ENCODE measurements at places on chromosomes 16 and 17.

DNA sequence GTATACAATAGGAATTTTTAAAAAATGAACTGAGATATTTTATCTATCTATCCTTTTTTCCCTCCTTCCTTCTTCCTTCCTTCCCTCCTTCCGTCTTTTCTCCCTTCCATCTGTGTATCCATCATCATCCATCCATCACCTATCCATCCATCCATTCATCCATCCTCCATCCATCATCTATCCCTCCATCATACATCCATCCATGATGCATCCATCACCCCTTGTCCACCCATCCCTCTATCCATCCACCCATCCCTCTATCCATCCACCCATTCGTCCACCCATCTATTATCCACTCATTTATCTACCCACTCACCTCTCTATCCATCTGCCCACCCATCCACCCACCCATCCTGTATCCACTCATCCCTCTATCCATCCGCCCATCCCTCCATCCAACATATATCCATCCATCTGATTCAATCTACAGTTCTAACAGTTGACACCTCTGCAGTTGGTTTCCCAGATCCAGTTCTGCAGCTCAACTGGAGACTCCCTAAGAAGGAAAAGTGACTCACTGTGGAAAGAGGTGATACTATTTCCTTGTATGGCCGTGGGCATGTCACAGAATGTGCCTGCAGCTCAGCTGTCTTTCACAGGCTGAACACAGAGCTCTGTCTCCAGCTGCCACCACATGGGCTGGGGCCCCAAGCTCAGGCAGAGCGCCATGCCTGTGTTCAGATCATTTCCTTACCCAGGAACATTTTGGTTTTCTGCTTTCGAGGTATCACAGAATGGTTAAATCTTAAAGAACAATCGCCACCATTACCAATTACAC is 130.8 kb downstream of the XYLT1 start:
- no peak for DNase-seq

DNA sequence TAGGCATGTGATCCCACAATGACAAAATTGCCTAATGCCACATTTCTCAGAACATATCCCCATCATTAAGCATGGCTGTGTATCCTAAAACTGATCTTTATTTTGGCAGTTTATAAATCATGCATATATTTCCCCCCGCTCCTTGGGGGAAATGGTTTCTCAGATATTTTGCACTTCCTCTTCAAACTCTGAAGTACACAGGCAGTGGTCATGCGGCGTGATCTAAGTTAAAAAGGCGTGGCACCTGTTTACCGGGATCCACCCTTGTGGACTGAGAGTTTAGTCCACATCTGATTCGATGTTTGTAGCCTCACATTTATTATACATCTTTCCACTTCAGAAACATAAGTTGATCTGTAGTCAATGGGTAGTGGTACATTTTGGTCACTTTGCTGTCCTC is 51.4 kb downstream of the USP10 start:
- no peak for DNase-seq

DNA sequence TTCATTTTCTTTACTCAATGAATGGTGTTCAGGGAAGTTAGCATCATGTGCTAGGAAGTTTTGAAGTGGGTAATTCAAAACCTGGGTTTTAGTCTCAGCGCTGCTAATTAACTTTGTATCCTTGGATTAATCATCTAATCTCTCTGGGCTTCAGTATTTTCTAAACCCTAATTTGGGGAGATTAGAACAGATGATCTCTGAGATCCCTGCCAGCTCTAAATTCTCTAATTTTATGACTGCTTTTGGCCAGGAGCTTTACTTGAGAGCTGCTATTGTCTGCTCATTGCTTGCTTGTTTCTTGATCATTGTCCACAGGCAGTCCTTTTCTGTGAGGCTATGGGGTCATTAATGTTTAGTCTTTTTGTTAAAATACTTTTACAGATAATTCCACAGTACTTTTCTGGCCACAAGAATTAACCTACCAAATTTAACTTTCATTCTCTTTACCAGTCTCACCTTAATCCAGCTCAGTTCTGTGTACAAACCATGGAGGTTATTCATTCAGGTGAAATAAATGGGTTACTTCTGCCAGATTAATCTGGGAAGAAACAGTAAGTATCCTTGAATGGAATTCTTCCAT is 28.4 kb upstream of the VWA3A start:
- no peak for DNase-seq

- peak; percentile 10 for DNase-seq
These were observed 215.9 kb upstream of the GSE1 start for GRCh38 chr16:85396879-85397871.

- no peak for DNase-seq
These were observed 28.8 kb upstream of the RMI2 start for GRCh38 chr16:11316331-11317015.

GRCh38 chr17:13485327-13485726 is 116.4 kb downstream of the HS3ST3A1 start:
- no peak for DNase-seq

- no peak for DNase-seq
These were observed 18.1 kb downstream of the ABCA6 start for GRCh38 chr17:69123626-69124025.

- no peak for DNase-seq
These were observed 12.4 kb upstream of the YWHAE start for GRCh38 chr17:1412185-1413110.

GRCh38 chr17:36894177-36894576 is 43.1 kb upstream of the LHX1 start:
- no peak for DNase-seq

GRCh38 chr16:89191901-89192185 is 8.5 kb downstream of the SLC22A31 start:
- no peak for DNase-seq

DNA sequence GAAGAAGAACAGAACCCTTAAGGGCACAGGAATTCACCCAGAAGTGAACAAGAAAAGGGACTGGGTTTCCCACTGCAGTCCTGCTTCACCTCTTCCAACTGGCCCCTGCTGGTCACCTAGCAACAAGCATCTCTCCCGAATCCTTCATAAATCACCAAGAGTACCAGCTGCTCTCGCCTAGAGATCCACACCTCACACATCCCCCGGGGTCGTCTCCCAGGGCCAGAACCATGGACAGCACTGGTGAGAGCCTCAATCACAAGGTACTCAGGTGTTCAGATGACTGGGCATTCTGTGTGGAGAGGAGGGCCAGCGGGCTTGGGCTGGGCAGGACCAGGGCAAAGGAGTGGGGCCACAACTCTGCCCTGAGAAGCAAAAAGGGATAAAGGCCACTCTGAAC is 65.9 kb downstream of the CCT6B start:
- no peak for DNase-seq

DNA sequence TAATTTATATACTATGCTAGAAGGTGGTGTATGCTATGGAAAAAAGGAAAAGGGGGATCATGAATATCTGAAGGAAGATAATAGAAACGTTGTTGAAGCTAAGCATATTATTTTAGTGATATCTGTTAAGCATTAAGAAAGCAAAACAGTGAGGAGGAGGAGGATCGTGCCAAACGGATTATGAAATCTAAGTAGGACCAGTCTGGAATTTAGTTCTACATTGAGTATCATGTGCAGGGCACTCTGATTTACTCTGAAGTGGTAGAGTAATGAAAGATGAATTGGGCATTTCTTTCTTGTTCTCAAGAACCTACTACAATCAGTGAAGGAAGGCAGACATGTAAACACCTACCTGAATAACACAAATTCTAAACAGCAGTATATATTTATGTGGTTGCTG is 195.3 kb downstream of the CYB561 start:
- DNase-seq = no peak

GRCh38 chr17:76710863-76711611 is at the start of gene MXRA7:
MXRA7 (minus strand) TSS chr17:76710965; CDS start chr17:76710946, 19 bp downstream.
- no peak for DNase-seq

DNA sequence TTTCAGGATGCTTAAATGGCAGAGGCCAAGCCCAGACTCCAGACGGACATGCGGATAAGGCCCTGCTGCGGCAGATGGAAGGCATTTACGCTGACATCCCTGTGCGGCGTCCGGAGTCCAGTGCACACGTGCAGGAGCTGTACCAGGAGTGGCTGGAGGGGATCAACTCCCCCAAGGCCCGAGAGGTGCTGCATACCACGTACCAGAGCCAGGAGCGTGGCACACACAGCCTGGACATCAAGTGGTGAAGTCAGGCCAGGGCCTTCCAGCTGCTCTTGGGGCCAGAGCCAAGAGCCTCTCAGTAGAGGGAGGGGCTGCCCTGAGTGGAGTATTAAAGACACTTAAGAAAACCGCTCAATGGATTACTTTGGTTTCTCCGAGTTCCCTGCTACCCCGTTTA is 29.4 kb downstream of the NARF start:
- no peak for DNase-seq

DNA sequence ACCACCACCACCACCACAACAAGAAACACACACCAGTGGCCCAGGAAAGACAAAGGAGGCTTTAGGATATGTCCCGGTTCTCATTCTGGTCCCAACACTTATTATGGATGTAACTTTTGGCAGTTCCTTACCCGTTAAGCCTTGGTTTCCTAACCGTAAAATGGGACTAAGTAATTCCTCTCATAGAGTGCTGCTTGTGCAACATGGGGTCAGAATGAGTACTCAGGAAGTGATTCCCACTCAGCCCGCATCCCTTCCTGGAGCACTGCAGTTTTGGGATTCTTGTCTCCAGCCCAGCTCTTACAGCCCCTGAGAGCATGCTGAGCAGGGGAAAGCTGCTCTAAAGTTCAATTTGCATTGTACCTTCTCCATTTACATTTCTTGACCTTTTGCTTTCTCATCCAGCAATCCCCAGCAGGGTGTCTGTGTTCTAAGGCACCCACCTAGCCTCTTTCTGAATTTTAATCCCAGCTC is 262.6 kb downstream of the PRKCA start:
- no peak for DNase-seq

- DNase-seq = no peak
These were observed 11.5 kb downstream of the CD300E start for GRCh38 chr17:74612046-74612445.

DNA sequence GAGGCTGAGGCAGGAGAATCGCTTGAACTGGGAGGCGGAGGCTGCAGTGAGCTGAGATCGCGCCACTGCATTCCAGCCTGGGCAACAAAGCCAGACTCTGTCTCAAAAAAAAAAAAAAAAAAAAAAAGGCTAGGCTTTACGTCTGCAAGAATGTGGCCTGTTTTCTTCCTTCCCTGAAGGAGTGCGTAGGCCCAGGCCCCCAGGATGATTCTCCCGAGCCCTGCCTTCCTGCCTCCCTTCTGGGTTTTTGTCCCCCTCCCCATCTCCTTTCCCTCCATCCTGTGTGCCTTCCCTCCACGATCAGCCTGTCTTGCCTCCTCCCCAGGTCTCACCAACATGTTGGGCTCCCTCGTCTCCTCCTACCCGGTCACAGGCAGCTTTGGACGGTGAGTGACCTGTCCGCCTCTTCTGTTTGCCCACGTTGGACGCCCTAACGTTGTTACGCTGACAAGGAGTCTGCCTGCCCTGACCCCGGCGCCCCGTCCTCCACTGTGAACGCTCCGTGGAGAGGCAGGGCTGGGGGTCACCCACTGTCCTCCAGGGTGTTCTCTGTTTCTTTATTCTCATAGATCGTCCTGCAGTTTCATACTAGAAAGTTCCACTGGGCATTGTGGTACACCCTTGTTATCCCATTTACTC is 15.7 kb upstream of the RNF213 start:
- DNase-seq = no peak

DNA sequence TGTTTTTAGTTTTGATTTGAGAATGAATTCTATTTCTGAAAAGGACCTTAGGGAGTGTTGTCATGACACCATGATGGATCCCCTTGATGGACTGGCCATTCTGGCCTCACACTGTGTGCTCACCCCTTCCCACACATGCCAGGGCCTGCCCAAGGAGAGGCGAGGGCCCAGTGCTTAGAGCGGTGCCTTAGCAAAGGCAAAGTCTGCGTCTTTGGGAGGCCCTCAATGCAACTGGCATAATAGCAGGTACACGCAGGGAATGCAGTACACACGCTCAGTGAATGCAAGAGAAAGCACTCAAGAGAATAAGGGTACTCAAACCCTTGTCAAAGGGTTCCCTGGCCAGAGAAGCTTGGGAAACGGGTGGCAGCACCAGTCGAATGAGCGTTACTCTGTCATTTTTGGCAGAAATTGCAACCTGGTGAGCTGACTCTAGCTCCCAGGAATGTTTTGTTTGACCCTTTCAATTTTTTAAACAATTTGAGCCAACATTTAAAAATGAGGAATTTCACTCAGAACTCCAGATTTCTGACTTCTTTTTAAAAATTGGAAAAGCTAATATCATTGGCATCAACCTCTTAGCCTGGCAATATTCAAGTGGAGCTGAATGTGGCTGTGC is 32.1 kb downstream of the NKD1 start:
- DNase-seq = no peak

- no peak for DNase-seq
These were observed 7.1 kb downstream of the ECI1 start for GRCh38 chr16:2244301-2244700.
